ENCODE measurements at places on chromosomes 13 and 19.

- DNase-seq: no peak
Measured at GRCh38 chr19:36265856-36266374, 51.0 kb downstream of the ZNF146 start.

DNA sequence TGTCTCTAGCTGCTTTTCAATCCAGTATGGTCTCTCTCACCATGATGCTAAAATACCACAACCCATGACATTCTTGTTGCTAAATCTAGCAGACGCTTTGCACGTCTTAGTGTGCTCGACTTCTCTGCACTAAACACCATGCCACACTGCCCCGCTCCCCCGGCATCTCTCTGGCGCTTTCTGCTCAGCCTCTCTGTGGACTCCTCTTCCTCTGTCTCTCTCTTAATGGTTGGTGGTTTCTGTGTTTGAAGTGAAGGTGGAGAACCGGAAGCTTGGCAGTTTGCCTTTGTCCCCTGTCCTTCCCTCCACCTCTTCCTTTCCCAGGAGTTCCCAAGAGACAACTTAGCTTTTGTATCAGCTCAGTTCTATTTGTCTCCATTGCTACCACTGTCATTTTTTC lies 8.8 kb downstream of the ERCC5 start:
- no peak for DNase-seq

GRCh38 chr13:40223585-40223984 lies 442.9 kb downstream of the FOXO1 start:
- no peak for DNase-seq

- no peak for DNase-seq
Measured at GRCh38 chr13:42412812-42413483, 141.0 kb downstream of the AKAP11 start.

DNA sequence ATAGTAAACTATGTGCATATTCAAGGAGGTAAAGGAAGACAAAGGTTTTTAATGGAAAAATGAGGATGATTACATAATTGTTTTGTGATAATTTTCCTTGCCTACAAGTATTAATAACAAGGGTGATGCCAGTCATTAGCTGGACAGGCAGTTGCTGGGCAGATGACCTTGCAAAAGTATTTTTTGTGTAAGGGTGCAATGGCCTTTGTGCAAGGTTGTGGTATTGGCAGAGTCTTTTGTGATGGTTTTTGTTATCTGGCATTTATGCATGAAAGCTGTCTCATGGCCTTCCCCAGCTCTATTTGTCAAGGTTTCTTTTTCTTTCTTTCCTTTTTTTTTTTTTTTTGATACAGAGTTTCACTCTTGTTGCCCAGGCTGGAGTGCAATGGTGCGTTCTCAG lies 4.3 kb upstream of the COMMD6 start:
- no peak for DNase-seq

- no peak for DNase-seq
Measured at GRCh38 chr19:1533510-1534150, 9.8 kb downstream of the PLK5 start.

All from stimulated activated CD8-positive, alpha-beta memory T cell treated with anti-CD3 and anti-CD28 coated beads, Interleukin-12 subunit alpha, Interleukin-12 subunit beta, amount 100 ng/mL, for 1 hour (primary cell).